ACHN (cell line): ENCODE measurements at places on chromosomes 6 and 20.

DNA sequence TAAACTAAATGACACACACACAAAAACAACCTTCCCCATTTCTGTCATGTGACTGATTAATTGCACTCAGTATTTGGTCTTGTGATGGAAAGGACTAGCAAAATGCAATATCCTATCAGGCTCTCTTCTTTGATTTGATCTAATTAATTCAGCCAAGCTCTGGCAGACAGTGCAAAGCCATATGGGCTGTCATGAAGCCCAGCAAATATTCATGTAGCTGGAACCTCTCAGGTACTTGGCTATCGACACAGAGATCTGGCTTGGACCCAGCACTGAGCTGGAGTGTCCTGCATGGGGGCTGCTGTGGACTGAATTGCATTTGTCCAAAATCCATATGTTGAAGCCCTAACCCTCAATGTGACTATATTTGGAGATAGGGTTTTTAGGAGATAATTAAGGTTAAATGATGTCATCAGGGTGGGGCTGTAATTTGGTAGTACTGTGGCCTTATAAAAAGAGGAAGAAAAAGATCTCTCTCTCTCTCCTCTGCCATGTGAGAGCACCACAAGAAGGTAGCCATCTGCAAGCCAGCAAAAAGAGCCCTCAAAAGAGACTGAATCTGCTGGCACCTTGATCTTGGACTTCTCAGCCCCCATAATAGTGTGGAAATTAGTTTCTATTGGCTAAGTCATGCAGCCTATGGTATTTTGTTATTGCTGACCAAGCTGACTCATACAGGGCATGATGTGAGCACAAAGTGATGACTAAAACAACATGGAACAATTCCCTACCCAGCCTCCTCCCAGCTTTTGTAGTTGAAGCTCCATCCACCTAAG lies 77.1 kb downstream of the STMND1 start:
- DNase-seq, result no peak

DNA sequence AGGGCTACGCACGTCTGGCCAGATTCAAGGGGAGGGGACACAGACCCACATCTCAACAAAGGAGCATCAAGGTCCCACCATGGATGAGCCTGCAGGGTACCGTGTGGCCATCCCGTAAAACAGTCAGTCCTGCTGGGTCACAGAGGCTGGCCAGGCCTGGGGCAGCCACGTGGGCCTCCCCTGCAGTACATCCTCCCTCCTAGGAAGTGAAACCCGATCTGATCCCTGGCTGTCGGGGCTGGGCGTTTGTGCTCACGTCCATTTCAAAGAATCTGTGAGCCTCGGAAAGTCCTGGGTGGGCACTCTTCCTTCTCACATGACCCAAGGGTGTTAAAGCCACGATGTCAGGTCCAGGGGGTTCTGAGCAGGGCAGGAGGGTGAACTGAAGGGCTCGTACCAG lies 14.3 kb downstream of the SULF2 start:
- no peak for DNase-seq

DNA sequence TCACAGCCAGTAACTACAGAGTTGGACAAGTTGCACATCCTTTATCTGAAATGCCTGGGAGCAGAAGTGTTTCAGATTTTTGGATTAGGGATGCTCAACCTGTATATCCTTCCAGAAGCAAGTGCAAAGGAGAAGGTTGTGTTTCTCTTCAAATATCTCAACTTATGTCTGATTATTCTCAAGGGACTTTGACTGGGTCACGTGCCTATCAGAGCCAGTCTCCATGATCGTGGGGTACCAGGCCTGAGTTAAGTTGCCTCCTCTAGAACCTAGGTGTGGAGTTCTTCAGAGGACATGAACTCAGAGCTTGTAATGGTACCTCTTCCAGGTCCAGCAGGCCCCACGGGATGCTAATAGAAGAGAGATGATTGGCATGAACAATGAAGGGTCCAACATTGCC lies 7.8 kb downstream of the CD83 start:
- no peak for DNase-seq

DNA sequence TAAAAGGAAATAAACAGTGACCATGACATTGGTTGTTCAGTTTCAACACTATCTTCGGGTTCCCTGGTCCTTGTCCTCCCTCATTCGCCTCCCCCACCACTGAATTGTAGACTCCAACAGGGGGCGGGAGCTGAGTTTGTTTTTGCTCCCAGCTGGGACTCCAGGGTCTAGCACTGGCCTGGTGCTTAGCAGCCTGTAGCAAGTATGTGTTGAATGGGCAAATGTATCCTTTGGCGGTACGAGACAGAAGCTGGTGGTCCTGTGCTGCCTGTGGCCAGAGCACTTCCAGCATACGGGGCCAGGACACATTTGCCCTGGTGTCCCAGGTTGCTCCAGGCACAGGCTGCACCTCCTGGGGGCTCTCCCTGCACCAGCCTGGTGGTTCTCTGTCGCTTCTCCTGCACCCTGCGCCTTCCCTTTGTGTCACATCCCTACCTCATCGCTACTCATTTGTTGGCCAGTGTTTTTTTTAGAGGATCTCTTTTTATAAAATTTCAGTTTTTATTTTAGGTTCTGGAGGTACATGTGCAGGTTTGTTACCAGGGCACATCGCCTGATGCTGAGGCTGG lies 40.1 kb downstream of the PHACTR3 start:
- no peak for DNase-seq

DNA sequence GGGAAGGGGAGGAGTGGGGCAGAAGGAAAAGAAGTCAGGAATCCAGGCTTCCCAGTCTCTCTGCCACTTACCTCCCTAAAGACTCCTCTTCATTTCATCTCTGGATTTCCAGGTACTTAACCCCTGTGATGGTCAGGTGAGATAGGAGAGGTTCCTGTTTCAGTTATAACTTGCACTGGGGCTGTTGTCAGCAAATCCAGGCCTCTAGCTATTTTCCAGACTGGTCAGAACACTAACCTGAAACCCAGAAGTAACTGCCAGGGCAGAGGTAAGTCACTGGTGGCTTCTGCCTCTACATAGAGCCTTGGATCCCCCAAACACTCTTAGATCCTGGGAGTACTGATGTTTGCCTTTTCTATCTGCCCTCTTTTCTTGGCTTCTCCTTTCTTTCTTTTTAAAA lies 233.5 kb upstream of the TAB2 start:
- no peak for DNase-seq

DNA sequence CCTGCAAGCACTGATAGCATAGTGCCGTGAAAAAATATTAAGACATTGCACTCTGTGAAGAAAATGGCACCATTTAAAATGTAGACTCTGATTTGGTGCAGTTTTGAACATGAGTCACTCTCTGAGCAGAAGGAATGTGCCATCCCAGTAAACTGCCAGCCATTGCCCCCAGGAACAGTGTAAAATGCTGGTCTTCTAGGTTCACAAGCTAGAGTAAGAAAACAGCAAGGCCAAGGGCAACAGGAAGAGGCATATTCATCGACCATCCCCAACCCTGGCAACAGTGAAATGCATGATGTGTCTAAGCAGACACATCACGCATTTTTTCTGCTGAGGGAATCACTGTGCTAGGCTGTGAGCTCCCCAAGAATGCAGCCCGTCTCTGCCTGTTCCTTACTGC lies 163.2 kb upstream of the RIN2 start:
- DNase-seq, result no peak

- peak; percentile 12 for DNase-seq
Measured at GRCh38 chr20:36454698-36455427, 86.5 kb upstream of the MYL9 start.

GRCh38 chr6:77433888-77434287 lies 29.4 kb downstream of the HTR1B start:
- DNase-seq, result no peak

DNA sequence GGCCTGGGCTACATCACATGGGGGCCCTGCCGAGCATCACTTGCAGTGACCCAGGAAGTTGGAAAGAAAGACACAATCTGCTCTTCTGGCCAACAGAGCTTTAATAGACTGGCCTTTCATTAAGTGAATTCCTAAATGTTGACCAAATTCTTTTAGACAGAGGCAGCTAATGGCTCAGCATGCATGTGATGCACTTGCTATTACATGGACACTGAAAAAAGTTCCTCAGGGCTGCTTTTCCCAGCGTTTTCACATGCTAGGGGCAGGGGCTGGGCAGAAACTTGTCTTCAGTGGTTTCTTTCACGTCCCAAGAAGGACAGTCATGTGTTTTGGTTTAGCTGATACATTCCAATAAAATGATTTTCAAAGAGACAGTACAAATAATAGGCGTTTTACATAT lies 651.0 kb upstream of the SLC35B3 start:
- DNase-seq, result no peak

GRCh38 chr6:82555801-82556200 lies 192.2 kb downstream of the TPBG start:
- no peak for DNase-seq

- no peak for DNase-seq
Measured at GRCh38 chr20:64219202-64219601, 36.3 kb upstream of the PCMTD2 start.

DNA sequence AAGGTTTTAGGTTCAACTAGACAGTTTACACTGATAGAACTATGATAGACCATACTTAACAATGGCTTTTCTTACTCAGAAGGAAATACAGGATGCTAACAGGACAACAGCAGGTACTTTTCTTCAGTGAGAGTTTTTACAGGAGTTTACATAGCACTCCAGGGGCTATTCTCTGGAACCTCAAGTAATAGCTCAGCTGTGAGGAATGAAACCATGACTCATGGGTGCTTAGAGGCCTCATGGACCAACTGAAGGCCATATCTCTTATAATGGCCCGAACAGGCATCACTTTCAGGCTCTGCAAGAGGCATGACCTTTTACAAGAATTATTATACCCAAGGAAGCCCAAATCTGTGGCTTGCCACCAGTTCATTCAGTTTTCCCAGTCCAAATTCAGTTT lies 31.8 kb downstream of the TREML1 start:
- no peak for DNase-seq

GRCh38 chr6:137761487-137761886 lies 105.6 kb upstream of the TNFAIP3 start:
- DNase-seq, result no peak

GRCh38 chr20:3797226-3797545 lies 1.1 kb downstream of the CDC25B start:
- no peak for DNase-seq

DNA sequence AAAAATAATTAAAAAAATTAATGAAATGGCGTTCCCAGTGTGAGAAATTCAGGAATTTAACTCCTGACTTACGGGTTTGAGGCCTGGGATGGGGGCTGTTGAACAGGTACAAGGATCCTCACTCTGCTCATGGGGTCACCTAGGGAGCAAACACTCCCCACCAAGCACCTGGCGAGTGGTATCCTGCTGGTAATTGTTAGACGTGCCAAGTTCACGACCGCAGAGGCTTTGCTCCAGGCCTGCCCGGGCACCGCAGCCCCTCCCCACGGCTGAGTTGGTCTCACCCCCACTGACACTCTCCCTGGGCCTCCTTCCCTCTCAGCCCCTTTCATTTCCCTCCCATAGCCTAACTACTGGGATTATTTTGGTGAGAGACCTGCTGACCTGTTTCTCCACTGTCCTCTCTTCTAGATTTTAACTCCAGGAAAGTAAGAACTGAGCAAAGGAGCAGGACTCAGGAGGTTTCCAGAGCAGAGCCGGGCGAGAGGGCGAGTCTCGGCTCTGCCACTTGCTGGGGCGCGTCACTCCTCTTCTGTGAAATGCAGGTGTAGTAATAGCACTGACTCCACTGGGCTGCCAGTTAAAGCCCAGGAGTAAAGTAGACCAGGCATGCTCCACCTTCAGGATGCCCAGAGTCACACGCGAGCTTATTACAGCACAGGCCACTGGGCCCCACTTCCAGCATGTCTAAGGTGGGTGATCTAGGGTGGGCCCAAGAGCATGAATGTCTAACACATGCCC lies 22.8 kb downstream of the BMP7 start:
- no peak for DNase-seq

DNA sequence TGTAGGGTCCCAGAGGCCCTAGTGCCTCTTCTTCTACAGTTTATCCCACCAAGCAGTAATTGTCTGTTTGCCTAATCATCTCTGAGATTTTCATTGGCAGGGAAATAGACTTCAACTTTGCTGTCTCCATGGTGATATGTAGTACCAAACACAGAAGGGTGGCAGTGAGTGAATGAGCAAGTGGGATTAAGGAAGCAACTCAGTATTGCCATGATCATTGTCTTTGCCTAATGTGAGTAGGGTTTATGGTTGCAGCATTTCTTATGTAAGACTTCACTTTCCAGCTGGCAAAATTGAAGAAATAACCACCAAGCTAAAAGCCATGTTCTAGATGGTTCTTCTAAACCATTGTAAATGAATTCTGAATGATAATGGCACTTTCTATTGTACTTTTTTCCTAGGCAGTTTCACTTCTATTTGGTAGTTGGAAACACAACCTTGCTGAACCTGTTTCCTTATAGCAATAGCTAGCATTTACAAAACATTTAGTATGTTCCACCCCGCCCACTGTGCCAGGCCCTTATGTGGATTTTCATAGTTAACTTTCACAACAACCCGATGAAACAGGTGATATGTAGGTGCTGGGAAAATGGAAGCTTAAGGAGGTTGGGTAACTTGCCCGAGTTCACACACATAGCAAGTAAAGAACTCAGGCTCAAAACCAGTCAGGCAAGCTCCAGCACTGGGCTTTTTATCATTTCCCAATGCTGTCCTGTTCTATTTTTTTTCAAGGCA lies 32.0 kb downstream of the ZC2HC1B start:
- DNase-seq, result no peak

GRCh38 chr6:18961566-18961965 lies 574.4 kb downstream of the RNF144B start:
- no peak for DNase-seq

GRCh38 chr6:35026434-35027222 lies 114.5 kb downstream of the TCP11 start:
- no peak for DNase-seq

GRCh38 chr6:104460738-104461483 lies 398.8 kb downstream of the HACE1 start:
- no peak for DNase-seq

DNA sequence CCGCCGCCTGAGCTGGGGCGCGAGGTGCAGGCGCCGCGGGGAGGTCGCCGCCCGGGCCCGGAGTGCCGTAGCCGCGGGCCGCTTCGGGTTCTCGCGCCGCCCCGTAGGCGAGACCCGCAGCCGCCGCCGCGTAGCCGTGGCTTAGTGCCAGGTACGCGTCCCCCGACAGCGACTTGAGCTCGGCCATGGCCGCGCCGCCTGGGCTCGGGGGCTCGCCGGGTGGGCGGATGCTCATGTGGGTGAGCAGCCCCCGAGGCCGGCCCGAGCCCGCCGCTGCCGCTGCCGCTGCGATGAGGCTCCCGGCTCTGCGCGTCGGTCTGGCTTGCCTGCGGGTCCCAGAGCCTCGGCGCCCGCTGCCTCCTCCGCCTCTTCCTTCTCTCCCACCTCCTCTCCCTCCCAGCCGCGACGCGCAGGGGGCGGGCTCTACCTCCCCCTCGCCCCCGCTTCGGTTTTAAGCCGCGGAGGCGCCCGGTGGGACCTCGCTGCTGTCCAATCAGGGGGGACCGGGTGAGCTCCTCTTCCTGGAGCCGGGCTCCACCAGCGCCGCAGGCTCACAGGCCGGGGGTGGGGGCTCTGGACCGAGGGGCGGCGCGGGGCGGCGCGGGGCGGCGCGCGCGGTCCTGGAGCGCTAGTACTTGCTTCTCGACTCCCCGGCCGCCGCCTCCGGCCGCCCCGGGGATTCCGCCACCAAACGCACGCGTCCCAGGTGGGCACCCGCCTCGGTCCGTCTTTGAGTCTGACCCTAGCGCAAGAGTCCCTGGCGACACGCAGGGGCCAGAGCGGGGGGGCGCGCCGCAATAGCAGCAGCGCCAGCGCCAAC lies at the start of gene BHLHE23:
TSS of gene BHLHE23 (minus strand) at position 425 of the 820 bp plus-strand sequence. CDS start at position 235, 190 bp downstream.
- DNase-seq, result no peak

- no peak for DNase-seq
Measured at GRCh38 chr20:44942264-44942973, 17.8 kb downstream of the TOMM34 start.
